ENCODE measurements at places on chromosomes 12 and 14.
A peak's percentile ranks its signal among the peaks of the same experiment; 100 is the strongest.

DNA sequence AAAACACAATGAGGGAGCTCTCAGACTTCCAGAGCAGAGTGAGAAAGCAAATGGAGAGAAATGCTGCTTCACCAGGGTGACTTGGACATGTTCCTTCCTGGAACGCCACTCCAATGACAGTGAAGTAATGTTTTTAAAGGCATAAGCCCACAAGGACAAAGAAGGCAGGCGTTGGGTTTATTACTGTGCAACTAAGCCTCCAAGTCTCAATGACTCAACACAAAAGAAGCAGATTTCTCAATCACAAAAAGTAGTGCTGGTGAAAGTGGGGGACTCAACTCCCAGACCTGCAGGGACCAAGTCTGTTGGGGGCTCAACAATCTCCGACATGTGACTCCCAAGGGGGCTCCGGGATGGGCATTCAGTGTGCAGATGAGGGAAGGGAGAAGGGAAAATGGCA, 505.2 kb downstream of the BCL11B start:
- no peak for DNase-seq

DNA sequence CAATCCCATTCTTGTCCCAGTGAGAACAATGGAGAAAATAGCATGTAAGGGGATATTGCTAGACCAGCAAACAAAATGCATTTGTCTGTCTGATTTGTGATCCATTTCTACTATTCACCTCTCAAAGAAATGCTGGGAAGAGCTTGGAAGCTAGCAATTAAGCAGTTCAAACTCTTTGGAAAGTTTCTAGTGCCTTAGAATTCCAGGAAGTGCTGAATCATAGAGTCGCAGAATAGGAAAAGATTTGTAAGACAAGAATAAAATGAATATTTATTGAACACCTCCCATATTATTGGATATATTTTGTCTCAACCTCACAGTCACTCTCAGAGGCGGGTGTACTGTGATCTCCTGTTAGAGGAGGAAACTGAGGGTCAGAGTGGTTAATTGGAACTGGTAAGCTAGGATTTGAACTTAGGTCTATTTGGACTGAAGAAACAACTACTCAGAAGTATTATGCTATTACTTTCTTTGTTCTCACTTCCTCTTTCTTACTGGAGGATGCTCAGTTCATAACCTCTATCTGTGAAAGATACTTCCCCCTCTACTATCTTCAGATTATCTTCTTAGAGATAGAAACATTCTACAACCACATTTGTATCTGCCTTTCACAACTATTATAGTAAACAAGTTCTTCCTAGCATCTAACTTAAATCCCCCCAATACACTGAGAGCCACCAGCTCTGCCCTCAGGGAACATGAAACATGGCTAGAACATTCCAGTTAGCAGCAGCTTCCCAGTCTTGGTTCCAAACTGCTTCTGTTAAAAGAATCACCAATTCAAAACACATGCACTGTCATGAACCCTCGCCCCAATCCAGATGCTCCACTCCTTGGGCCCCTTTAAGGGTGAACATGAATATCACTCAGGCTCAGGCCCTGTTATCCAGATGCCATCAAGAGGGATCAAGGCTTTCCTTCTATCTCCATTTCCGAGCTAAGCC, 64.2 kb downstream of the DRAM1 start:
- DNase-seq: no peak

DNA sequence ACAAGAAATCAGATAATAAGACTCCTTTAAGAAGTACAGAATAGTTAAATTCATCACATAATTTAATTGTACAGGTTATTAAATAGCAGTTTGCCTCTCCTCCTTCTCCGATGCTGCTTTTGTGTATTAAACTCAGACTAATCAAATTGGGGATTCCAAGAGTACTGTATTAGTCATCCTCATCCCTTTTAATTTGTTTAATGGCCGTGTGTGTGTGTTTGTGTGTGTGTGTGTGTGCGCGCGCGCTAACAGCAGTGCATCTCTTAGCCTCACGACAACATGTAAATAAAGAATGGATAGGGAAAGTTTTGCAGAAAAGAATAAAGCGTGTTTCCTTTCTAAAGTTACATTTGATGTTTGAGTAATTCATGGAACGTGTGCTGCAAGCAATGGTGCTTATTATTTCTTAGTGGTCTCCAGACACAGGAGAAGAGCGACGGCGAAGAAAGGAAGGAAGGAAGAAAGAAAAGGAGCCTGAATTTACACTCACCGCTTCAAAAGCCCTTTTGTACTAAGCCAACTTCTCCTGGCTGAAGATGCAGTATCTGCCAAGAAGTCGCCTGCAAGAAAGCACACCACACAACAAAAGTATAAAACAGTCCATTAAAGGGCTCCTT, 220.3 kb downstream of the ASCL1 start:
- no peak for DNase-seq

GRCh38 chr14:20516921-20517320, 11.6 kb downstream of the RNASE10 start:
- no peak for DNase-seq

GRCh38 chr14:70807898-70808415, 1.4 kb downstream of the MAP3K9 start:
- DNase-seq: peak; percentile 35

DNA sequence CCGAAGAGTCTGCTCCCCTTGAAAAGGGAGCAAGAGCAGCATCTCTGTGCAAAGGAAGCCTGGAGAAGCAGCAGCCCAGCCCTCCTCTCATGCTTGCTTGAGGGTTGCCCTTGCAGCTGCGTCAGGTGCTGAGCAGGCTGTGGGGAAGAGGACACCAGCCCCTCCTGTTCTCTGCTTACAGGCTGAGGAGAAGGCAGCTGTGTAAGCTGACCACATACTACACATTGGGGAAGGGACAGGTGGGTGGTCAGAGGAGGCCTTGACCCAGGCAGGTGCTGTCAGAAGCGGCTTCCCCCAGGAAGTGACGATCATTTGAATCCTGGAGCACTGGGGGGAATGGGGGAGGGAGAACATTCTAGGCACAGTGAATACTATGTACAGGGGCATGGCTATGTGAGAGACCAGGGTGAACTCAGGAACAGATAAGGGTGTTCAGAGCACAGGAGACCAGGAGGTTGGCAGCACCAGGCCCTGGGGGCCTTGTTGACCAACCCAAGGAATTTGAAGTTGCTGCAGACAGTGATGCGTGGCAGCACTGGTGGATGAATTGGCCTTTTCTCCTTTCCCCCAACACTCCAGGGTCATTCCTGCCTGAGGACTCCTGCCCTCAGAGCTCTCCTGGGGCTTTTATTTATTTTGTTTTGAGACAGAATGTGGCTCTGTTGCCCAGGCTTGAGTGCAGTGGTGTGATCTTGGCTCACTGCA, 2.7 kb upstream of the KLC1 start:
- no peak for DNase-seq

DNA sequence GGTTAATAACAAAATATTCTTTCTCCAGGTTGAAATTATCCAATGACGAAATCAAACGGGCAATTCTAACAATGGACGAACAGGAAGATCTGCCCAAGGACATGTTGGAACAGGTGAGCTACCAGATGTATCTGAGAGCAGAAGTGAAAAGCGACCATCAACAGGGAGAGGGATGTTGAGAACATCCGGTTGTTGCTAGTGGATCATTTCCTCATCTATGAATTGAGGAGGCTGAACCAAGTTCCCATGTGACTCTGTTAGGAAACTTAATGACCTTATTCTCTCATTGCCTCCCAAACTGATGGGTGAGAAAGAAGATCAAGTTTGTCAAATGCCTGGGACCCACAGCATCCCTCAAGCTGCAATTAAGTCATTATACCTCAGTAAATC, 117.7 kb downstream of the GPR135 start:
- no peak for DNase-seq

DNA sequence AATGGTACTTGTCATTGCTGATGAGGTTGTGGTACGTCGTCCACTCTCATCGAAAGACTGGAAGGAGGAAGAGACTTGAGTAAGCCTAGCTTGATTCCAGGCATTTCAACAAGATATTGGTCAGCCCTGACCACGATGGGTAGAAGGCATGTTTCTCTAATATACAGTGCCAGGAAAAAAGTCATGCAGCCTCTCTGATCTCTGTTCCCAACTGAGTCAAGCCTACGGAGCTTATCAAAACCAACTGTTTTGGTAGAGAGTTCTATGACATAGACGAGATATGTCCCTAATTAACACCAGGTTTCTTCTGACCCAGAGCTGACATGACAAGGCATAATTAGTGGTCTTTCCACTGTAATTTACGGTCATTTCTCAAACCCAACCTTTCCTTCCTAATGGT, 58.5 kb downstream of the NIN start:
- no peak for DNase-seq

DNA sequence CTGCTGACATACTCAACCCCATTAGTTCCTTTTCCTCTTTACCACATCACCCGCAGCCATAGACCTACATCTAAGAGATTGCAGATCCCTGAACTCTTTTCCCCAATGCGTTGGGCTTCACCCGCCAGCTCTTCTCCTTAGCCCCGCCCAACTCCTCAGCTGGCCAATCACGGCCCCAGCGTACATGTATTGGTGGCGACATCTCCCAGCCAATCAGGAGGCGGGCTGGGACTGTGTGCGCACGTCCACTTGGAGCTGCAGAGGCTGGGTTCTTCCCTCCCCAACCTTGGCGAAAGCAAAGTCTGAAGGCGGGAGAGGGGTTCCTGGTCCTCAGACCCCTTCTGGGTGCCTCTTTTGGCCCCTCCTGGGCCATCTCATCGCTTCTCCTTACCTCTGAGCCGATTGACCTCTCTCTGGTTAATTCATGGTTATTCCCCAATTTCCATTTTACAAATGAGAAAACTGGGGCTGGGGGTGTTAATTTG, 11.0 kb downstream of the PDE1B start:
- DNase-seq: peak; percentile 59

- no peak for DNase-seq
These were observed 8.8 kb upstream of the PTGR2 start for GRCh38 chr14:73842851-73843250.

GRCh38 chr12:26891704-26892103, 46.1 kb downstream of the INTS13 start:
- no peak for DNase-seq

GRCh38 chr12:87596636-87597035, 432.6 kb downstream of the C12orf50 start:
- DNase-seq: no peak

DNA sequence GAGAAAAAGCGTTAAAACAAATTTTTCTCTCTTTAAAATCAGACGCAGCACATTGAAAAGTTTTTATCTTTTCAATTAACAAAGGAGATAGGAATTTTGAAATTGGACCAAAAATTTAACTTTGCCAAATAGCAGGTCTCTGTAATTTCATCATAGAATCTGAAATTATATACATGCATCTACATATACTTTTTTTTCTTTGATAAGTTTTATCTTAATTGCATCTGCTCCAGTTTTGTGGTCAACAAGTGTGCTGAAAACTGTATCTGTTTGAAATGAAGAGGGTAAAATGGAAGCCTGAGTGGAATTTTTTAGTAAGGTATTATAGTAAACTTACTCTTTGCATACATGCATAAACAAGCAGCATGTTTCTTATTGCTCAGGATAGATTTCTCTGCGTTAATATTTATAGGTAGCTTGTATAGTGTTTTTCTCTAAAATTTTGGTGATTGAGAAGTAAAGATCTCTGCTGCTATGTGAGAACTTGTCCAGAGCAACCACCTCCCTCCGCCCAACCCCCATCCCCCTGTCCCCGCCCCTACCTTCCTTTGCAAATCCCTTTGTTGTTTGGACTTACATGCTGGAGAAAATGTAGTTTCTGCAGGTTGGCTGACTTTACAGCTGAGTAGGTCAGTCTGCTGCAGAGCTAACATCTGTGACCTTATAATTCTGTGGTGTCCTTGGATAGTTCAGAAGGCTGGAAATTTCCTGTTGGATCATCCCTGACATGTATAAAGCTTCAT, 64.6 kb downstream of the VRK1 start:
- DNase-seq: no peak

DNA sequence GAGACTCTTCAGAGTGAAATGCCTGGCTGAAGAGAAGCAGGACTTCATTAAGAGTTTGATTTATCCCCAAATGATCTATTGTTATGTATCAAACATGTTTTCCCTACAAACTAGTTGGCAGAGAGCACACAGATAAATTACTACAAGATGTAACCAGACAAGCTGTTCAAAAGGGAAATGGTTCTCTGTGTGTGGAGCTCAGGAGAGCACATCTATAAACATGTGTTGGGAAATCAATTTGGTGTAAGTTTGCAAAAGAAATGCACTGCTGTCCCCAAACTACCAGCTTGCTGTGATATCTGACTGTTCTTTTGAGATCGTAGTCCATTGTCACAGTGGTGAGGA, 159.2 kb downstream of the PAH start:
- DNase-seq: no peak

GRCh38 chr12:64739778-64740177, 19.4 kb downstream of the GNS start:
- no peak for DNase-seq

GRCh38 chr12:76260390-76260748, 87.8 kb downstream of the BBS10 start:
- DNase-seq: no peak

- DNase-seq: peak; percentile 11
These were observed 25.1 kb downstream of the PRKAB1 start for GRCh38 chr12:119692997-119693396.

- no peak for DNase-seq
These were observed 28.2 kb downstream of the GTF2A1 start for GRCh38 chr14:81192594-81192993.

GRCh38 chr14:104827177-104828055, 26.5 kb downstream of the ZBTB42 start:
- no peak for DNase-seq

GRCh38 chr12:65651060-65651459, 173.2 kb upstream of the HMGA2 start:
- no peak for DNase-seq

DNA sequence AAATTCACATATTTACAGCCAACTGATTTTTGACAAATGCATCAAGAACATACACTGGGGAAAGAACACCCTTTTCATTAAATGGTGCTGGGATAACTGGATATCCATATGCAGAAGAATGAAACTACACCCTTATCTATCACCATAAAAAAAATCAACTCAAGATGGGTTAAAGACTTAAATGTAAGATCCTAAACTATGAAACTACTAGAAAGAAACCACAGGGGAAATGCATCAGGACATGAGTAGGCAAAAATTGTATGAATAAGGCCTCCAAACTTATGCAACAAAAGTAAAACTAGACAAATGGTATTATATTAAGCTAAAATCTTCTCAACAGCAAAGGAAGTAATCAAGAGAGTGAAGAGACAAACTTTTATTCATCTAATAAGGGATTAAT, 242.6 kb downstream of the CPNE8 start:
- no peak for DNase-seq

- DNase-seq: no peak
These were observed 127.8 kb downstream of the TSPAN9 start for GRCh38 chr12:3204730-3205531.

GRCh38 chr12:6277982-6278438, 32.5 kb upstream of the PLEKHG6 start:
- DNase-seq: no peak

- DNase-seq: no peak
These were observed 17.3 kb upstream of the TDRD9 start for GRCh38 chr14:103910984-103911383.

Measured in H54 (cell line).